HT1080 (cell line): ENCODE measurements at places on chromosomes 12 and 14. TPM values are rescaled to one million over a fixed set of nuclear protein-coding genes. Genes with fewer than 3 reads are reported as not detected.

DNA sequence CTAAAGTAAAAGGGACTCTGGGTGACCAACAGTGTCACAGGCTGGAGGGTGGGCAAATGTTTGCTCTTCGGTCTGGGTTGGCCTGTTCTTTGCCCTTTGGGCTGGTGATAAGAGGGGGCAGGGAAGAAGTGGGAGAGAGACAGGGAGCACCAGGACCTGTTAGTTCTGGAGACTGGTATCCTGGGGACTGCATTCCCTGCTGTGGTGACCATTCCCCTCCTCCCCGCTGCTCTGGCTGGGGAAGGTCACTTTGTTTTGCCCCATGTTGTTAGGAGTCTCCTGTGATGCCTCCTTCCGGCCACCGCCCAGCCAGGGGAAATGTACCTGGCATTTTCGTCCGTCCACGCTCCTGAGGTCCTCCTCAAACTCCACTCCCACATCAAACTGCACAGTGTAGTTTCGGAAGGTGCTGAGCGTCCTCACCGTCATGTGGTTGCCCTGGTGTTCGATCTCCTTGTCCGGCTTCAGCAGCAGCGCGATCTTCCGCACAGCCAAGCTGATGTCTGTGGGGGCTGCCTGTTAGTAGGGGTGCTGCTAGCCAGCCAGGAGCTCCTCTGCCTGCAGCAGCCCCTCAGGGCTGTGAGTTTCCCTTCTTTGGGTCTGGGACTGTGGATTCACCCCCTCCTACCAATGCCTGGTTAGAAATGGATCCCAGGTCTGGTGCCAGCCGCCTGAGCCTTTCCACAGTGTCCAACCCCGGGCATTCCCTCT is 618 bp downstream of the RBP5 start:
- no peak for DNase-seq

Gene ITGB7
- not detected in 2 replicates for total RNA-seq

DNA sequence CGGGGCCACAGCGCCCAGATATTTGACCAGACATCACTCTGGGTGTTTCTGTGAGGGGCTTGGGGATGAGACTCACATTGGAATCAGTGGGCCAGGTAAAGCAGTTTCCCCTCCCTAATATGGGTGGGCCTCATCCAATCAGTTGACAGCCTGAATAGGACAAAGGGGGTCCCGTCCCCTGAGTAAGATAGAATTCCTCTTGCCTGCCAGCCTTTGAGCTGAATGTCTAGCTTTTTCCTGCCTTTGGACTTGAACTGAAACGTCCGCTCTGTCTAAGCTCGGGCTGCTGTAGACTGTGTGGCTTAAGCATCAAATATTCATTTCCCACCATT is 88.8 kb upstream of the DIO3 start:
- DNase-seq: no peak

GRCh38 chr12:64687816-64688215 is 71.4 kb downstream of the GNS start:
- no peak for DNase-seq

Gene CLEC14A
- total RNA-seq: not detected in 2 replicates

- DNase-seq: peak; percentile 68
These were observed 9.4 kb downstream of the LHX5 start for GRCh38 chr12:113462117-113462774.

DNA sequence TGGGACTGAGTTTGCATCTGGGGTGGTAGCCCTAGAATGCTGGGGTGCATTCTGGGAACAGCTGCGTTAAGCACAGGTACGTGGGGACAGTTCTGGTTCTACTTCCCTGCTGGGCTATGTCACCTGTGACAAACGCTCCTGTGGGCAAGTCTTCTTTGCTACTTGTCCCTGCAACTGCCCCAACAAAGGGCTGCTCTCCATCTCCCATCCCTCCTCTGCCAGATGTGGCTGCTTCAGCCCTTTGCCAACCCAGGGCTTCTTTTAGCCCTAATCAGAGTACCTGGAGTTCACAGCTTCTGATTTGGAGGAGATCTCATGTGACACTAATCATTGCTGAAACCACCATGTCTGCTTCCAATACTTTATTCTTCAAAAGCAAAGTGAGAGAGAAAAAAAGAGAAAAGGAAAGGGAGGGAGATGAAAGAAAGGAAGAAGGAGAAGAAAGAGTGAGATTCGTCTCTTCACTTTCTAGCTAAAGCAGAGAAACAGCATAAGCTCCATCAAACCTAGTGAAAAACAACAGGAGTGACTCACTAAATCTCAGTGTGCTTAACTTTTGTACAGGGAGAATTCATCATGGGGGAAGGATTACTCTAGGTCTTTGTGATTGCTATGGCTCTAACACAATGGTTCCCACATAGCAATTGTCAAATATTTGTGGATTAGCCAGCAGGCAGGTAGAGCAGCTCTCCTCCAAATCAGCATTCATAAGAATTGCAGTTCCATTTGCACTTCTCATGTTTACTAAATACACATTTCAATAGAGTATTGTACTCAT is 174.8 kb downstream of the LRIG3 start:
- no peak for DNase-seq

DNA sequence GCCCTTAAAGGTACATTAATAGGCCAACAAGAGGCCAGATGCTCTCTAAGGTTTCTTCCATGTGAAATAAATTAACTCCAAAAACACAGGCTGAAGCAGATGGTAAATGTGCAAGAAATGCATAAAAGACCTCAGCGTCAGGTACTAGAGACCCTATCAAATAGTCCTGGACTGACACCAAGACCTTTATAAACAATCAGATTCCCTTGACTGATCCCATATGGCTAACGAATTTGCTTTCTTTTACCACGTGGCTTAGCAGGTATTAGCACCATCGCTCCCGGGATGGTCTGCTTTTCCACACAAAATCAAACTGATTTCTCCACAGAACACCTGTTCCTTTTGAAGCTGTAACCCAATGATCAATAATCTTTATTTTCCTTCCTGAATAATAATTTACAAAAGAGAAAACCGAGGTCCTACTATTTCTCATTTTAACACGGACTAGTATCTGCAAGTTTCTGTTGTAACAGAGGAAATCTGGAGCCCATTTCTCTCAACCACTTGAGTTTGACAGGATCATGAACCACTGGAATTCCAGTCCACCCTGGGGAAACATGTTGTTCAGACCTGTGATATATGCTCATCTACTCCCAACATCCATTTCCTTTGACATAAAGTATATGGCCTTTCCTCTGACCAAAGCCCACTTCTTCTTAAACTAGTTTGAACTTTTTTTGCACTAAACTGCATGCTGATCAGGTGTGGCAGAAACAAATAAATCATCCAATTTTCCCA is 48.2 kb upstream of the DAAM1 start:
- no peak for DNase-seq

Gene WNT5B
- 29.2 and 31.4 TPM in 2 replicates for total RNA-seq

Gene NGB
- total RNA-seq: not detected in 2 replicates
